ENCODE measurements at places on chromosomes 13 and 19.

GRCh38 chr13:30051531-30052060 is 201.2 kb upstream of the UBL3 start:
- H3K36me3 ChIP-seq, result no peaks in the 10 kb centered on the region
- no peak overlapping the region for H3K27ac ChIP-seq
- H3K27me3 ChIP-seq, result no peaks in the 10 kb centered on the region
- H3K4me1 ChIP-seq, result peaks cover 7% of the 10 kb centered on the region
- no peak for DNase-seq

DNA sequence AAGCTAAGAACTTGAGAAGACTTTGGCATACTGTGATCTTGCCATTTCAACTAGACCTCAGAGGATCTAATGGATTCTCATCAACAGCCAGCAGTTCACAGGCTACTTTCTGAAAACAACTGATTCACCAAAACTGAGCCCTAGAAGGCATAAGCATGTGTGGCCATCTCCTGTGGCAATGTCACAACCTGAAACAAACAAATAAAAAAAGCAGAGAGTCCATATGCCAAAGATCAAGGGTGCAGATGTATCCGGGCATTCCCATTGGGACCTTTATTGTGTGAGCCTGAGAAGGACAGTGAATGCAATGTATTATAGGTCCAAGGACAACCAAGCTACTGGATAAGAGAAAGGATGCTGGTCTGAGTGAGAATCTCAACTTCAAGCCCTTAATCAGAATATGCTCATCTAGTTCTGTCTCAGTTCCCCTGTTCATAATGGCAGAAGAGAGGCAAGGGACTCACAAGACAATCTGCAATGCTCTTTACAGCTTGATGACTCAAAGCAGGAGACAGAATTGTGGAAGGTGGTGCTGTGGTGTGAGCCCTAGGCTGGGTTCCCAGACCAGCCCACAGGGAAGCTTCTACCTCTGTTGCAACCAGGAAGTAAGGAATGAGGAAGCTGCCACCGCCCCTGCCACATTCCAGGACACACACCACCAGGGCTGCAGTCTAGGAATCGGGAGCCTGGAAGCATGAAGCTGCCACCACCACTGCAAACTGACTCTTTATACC is 133.7 kb downstream of the RAP2A start:
- no peaks in the 10 kb centered on the region for H3K27me3 ChIP-seq
- no peaks in the 10 kb centered on the region for H3K36me3 ChIP-seq
- H3K4me1 ChIP-seq, result peaks cover 12% of the 10 kb centered on the region
- H3K27ac ChIP-seq, result peak overlapping the region; percentile 65
- DNase-seq, result peak; percentile 90

DNA sequence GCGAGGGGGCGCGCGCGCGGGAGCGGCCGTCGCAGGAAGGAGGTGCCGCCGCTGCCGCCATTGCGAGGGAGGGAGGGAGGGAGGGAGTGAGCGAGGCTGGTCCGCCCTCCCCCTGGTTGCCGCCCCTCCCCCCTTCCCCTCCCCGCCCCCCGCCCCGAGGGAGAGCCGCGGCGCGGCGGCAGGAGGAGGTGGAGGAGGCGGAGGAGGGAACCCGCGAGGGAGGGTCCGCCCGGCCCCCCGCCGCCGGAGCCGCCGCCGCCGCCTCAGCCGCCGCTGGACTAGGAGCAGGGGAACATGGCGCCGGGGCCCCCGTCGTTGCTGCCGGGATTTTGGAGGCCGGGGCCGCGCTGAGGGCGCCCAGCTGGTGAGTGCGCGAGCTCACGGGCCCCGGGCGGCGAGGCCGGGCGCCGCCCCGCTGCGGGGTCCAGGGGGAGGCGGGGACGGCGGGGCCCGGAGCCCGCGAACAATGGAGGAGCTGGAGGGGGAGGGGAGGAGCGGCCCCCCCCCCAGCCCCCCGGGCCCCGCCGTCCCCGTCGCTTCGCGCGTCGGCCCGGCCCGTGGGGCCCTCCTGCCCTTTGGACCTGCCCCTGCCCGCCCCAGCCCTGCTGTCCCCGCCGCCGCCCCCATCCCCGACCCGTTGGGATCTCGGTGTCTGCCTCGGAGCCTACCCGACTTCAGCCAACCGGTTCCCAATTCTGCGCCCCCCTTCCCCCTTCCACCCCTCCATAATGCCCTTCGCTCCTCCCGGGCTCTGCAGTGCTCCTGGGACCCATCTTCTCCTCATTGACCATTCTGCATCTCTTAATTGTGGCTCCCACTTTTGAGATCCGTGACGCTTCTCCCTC is at the start of gene ARHGAP35:
Gene ARHGAP35 (plus strand): TSS at position 152 of the 845 bp plus-strand sequence. CDS start 57,679 bp downstream, outside the sequence.
- H3K4me3 ChIP-seq, result no peak within 1 kb of the TSS
- no peaks in the 10 kb centered on the region for H3K36me3 ChIP-seq
- peak within 1 kb of the TSS; percentile 71 for H3K27ac ChIP-seq
- peaks cover 18% of the 10 kb centered on the region for H3K4me1 ChIP-seq

- H3K4me1 ChIP-seq, result no peaks in the 10 kb centered on the region
- H3K27ac ChIP-seq, result no peak overlapping the region
- H3K36me3 ChIP-seq, result no peaks in the 10 kb centered on the region
These were observed 33.1 kb downstream of the ADPRHL1 start for GRCh38 chr13:113420232-113420631.

GRCh38 chr13:97000295-97000925 is 6.1 kb upstream of the OXGR1 start:
- DNase-seq, result peak; percentile 60
- H3K27me3 ChIP-seq, result peaks cover 11% of the 10 kb centered on the region
- no peaks in the 10 kb centered on the region for H3K36me3 ChIP-seq
- H3K27ac ChIP-seq, result no peak overlapping the region
- peaks cover 13% of the 10 kb centered on the region for H3K4me1 ChIP-seq

DNA sequence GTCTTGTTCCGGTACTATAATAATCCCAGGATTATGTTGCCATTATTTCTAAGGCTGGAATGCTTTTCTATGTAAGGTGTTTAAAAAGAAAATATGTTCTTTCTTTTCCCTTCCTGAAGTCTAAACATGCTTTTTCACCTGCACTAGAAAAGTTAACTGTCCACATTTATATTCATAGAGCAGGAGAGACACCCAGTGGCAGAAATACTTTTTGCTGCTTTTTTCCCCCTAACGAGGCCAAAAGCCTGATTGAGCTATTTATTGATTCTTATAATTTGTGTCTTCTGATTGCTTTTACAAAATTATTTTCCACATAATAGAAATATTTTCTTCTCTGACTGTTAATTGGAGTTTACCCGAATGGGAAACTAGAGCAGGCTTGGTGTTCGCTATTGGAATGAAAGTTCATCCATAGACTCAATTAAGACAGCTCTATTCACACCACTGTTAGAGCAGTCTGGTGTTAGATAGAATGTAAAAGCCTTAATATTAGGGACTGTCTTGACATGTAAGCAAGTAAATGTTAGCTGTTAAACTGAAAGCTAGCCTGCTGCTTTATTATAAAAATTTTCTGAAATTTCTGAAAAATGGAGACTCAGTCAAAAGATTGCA is 15.8 kb downstream of the GPR180 start:
- no peak overlapping the region for H3K27ac ChIP-seq
- no peaks in the 10 kb centered on the region for H3K4me1 ChIP-seq
- H3K36me3 ChIP-seq, result peaks cover 30% of the 10 kb centered on the region

DNA sequence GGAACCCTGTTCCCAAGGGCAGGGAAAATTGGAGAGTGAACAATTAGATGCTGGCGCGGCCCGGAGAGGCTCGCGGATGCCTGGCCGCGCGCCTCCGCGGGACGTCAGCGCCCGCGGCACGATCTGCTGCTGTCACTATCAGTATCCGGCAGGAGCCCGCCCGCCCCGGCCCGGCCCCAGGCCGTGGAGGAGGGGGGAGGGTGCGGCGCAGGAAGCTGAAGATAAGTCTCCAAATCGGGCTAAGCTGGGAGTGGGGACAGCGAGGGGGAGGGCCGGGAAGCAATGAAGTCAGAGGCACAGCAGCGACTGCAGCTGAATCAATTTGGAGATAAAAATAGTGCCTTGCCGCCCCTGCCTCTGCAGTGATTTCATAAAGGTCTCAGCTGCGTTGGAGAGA is 441.5 kb upstream of the KLF12 start:
- H3K4me3 ChIP-seq, result peak overlapping the region; percentile 56
- peak; percentile 31 for DNase-seq
- peaks cover 9% of the 10 kb centered on the region for H3K4me1 ChIP-seq
- no peaks in the 10 kb centered on the region for H3K36me3 ChIP-seq

DNA sequence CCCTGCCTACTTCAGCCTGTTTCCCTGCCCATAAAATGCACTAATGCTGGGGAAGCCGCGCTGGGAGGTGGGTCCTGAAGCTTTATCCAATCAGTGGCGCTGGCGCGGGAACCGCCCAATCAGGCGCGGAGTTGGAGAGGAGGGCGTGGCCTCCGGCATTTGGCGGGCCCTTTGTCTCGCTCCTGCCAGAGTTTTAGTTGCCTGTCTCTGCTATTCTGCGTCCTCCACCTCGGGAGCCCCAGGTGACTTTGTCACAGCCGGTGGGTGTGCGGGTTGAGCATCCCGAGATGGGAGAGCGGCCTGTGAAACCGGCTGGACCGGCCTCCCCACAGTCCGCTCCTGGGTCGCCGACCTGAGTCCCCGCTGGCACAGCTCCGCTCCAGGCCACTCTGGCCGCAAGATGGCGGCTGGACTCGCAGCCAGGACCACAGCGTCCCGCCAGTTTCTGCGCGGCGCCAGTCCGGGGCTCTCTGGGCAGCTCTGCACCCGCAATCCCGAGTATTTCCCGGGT is 30.7 kb upstream of the ZNF429 start:
- no peaks in the 10 kb centered on the region for H3K36me3 ChIP-seq
- no peaks in the 10 kb centered on the region for H3K4me1 ChIP-seq
- H3K27me3 ChIP-seq, result no peaks in the 10 kb centered on the region

DNA sequence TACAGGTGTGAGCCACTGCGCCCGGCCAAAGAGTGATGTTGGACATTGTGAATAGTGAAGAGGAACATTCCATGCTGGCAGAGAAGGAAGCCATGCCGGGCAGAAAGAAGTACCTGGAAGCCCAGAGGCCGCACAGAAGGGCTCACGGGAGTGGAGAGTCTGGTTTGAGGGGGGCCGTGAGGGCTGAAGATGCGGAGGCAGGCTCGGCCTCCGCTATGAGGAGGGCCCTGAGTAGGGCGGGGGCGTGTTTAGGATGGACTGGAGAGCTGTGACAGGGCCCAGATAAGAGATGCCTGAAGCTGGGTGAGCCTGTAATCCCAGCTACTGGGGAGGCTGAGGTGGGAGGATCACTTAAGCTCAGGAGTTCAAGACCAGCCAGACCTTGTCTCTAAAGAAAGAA is 1.6 kb downstream of the JOSD2 start:
- no peaks in the 10 kb centered on the region for H3K27me3 ChIP-seq
- peak overlapping the region; percentile 86 for H3K4me3 ChIP-seq
- peaks cover 16% of the 10 kb centered on the region for H3K4me1 ChIP-seq
- no peaks in the 10 kb centered on the region for H3K36me3 ChIP-seq

DNA sequence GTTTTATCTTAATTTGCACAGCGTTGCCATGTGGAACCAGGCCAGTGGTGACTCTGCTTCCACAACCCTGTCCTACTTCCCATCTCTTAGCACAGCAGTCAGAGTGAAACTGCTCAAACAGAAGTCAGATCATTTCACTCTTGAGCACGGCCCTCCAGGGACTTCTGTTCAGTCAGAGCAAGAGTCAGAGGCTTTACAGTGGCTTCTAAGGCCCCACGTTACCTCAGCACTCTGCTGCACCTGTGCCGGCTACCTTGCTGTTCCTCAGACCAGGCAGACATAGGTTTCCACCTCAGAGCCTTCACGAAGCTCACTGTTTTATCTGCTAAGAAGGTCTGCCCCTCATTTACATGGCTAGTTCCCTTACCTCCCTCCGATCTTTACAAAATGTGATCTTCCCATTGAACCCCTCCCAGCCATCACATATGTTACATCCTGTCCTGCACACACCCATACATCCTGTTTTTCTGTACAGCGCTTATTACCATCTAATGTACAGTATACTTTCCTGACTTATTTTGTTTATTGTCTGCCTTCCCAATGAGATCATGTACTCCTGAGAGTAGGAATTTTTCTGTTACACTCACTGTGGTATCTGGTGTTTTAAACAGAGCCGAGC is 41.6 kb downstream of the TM9SF2 start:
- DNase-seq, result no peak
- no peak overlapping the region for H3K4me3 ChIP-seq
- H3K4me1 ChIP-seq, result no peaks in the 10 kb centered on the region

- no peaks in the 10 kb centered on the region for H3K4me1 ChIP-seq
- no peak overlapping the region for H3K4me3 ChIP-seq
- DNase-seq, result no peak
These were observed 1357.7 kb downstream of the PCDH9 start for GRCh38 chr13:65872448-65872847.

DNA sequence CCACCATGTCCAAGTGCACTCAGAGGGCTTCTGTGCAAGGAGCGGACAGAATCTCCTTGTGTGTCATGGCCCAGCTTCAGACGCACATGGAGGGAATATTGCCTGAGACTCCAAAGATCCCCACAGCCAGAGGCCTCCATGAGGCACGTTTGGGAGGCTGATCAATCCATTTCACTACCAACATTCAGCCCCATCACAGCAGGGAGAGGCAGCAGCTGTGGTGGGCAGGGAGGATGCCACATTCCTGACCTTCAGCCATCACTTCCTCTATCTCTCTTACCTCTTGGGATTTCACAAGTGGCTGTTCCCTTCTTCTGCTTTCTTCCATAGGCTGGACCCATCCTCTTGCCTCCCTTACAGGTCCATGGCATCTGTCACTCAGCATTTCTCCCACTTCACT is 82.4 kb upstream of the MBNL2 start:
- H3K27ac ChIP-seq, result no peak overlapping the region
- peaks cover 8% of the 10 kb centered on the region for H3K4me1 ChIP-seq
- H3K4me3 ChIP-seq, result no peak overlapping the region
- no peak for DNase-seq
- H3K36me3 ChIP-seq, result no peaks in the 10 kb centered on the region
- H3K27me3 ChIP-seq, result no peaks in the 10 kb centered on the region

DNA sequence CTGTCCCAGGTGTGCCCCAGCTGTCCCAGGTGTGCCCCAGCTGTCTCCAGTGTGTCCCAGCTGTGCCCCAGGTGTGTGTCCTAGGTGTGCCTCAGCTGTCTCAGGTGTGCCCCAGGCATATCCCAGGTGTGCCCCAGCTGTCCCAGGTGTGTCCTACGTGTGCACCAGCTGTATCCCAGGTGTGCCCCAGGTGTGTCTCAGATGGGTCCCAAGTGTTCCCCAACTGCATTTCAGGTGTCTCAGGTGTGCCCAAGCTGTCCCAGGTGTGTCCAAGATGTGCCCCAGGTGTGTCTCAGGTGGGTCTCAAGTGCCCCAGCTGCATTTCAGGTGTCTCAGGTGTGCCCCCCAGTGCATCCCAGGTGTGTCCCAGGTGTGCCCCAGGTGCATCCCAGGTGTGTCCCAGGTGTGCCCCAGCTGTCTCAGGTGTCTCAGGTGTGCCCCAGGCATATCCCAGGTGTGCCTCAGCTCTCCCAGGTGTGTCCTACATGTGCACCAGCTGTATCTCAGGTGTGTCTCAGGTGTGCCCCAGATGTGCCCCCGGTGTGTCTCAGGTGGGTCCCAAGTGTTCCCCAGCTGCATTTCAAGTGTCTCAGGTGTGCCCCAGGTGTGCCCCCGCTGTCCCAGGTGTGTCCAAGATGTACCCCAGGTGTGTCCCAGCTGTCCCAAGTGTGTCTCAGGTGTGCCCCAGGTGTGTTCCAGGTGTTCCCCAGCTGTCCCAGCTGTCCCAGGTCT is 1.3 kb upstream of the GRK1 start:
- no peaks in the 10 kb centered on the region for H3K4me1 ChIP-seq
- peaks cover 6% of the 10 kb centered on the region for H3K36me3 ChIP-seq
- no peak overlapping the region for H3K4me3 ChIP-seq
- no peak overlapping the region for H3K27ac ChIP-seq
